ENCODE measurements at places on chromosomes 5 and 9. TPM values are rescaled to one million over a fixed set of nuclear protein-coding genes. Genes with fewer than 3 reads are reported as not detected.

- peak; percentile 94 for DNase-seq
Observed at GRCh38 chr5:142540922-142541422, 144.9 kb downstream of the FGF1 start.

Gene TRIM14
- total RNA-seq = 5.4 TPM

GRCh38 chr9:105535920-105536668, 21.8 kb upstream of the FKTN start:
- DNase-seq = no peak

- no peak for DNase-seq
Observed at GRCh38 chr9:104027295-104027694, 66.8 kb upstream of the SMC2 start.

- no peak for DNase-seq
Observed at GRCh38 chr5:82881571-82882174, 195.5 kb downstream of the TMEM167A start.

GRCh38 chr9:129270205-129270604, 92.1 kb upstream of the IER5L start:
- no peak for DNase-seq

Gene COL23A1
- total RNA-seq = not detected

GRCh38 chr5:142627383-142628217, 58.3 kb downstream of the FGF1 start:
- DNase-seq = no peak

Gene FABP6
- 0.83 TPM for total RNA-seq

Gene SLC4A9
- total RNA-seq = not detected

DNA sequence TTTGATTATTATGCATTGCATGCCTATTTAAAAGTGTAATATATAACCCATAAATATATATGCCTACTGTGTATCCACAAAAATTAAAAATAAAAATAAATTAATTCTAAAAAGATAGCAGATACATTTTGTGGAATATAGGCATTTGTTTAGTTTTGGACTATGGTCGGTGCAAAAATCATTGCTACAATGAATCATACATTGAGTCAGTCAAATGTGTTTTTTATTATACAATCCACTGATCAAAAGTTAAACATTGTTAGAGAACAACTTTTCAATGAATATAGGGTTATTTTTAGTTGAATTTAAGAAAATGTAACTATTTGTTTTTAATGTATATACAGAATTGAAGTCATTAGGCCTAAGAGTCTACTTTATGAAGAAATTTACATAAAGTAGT, 885.9 kb downstream of the EFNA5 start:
- no peak for DNase-seq
